ENCODE measurements at places on chromosomes 2 and 18.

DNA sequence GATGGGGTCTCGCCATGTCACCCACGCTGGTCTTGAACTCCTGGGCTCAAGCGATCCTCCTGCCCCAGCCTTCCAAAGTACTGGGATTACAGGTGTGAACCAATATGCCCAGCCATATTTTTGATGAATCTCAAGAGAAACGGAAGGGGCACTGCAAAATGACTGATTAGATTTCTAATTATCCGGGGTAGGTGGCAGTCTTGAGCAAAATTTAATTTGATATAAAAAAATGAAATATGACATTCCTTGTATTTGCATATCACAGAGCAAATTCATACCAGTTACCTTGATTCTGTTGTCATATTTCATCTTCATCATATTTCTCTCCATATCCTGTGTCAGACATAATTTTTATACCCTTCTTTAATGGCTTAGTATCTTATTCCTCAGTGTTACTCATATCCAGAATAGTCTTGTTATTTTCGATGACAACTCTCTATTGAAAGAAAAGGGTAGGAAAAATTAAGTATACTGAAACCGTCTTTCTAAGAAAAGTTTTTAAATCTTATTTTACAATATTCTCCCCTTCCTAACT lies 30.0 kb upstream of the RTN4 start:
- DNase-seq, result no peak

GRCh38 chr2:1972948-1973347 lies 228.6 kb upstream of the PXDN start:
- no peak for DNase-seq

- DNase-seq, result no peak
Measured at GRCh38 chr2:173462892-173463840, 108.5 kb downstream of the CDCA7 start.

- no peak for DNase-seq
Measured at GRCh38 chr2:121532347-121532766, 1.7 kb downstream of the RNU4ATAC start.

GRCh38 chr18:13372531-13372951 lies 154.0 kb downstream of the LDLRAD4 start:
- no peak for DNase-seq

DNA sequence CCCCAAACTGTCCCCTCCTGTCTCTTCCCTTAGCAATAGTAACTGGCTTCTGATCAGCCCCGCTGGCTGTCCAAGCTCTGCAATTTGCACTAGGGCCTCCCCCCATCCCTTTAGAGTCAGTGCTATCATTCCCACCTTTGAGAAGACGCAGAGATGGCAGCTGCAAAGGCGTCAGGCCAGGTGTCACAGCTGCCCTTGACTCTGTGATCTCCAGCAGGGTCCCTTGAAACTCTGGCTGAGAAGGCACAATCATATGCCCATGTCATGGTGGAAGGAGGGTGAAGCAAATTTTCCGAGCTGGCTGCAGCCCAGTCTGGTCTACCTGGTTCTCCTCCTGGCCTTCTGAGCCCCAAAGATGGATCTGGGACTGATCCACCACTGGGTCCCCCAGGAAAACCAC lies 49.2 kb upstream of the TEX51 start:
- DNase-seq, result no peak

Measured in effector CD8-positive, alpha-beta T cell (primary cell).